ENCODE measurements at places on chromosomes 12 and 14.
A peak's percentile ranks its signal among the peaks of the same experiment; 100 is the strongest.

GRCh38 chr12:32488132-32488531, 88.8 kb downstream of the FGD4 start:
- no peak for DNase-seq

DNA sequence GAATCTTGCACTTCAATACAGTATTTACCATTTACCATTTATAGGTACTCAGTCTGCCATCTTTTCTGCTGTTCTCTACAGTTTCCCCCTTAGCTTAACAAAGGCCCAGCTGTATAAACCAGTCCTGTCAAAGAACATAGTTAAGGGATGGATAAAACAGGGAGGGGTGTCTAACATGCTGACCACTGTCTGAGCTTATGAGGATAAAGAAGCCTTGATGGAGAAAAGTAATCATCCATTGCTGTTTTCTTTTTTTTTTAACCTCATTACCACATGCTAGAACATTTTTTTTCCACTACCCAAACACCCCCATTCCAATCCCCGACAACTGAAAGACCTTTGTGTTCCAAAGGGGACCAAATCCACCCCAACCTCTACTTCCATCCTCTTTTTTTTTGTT, 39.9 kb downstream of the SOX5 start:
- DNase-seq: no peak

DNA sequence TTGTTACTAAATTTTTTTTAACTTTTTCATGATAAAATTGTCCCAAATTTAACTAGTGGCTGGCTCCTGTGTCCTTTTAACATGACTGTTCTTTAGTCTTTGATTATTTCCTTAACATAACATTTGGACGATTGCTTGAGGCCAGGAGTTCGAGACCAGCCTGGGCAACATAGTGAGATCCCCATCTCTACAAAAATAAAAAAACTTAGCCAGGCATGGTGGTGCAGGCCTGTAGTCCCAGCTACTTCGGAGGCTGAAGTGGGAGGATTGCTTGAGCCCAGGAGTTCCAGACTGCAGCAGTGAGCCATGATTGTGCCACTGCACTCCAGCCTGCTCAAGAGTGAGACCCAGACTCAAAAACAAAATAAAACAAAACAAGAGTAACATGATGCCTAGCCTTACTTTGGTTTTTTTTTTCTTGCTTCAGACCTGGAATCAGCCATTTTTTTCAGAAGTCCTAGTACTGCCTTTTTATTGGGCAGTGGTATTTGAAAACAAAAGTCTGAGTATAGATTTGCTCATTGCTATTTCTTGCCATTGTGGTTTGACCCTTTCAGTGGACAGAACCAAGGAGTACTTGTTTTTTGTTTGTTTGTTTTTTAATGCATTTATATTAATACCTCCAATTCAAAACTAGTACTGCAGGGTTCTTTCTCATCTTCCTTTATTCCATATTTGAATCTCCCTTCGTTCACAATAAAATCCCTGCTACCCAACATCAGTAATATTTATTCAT, 4.8 kb downstream of the TOGARAM1 start:
- DNase-seq: peak; percentile 8

DNA sequence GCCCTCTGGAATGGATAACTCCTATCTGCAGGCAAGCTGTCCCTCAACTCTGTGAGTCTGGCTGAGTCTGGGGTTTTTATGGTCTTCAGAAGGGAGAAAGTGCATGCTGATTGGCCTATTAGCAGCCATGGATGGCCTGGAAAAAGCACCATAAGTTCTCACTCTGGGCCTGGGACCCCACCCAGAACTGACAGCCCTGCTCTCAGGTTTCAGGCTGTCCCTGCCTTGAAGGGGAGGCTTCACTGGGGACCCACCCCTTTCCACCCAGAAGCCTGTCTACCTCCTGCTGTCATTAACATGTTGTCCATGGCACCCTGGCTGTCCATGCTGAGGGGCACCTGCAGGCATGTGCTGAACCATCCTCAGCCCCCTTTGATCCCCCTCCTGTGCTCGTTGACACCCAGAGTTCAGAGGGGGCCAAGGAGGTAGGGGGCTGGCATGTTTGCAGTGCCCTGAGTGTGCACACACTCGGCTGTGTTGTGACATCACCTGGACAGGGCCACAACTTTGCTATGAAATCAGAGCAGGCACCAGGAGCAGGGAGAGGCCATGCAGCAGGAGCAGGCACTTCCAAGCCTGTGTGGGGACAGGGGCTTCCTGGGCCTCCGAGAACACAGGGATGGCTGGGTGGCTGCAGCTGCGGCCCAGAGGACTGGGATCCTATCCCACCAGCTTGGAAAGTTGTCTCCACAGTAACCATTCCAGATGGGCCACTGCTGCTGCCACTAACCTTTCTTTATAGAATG, 84.7 kb downstream of the ACSS3 start:
- no peak for DNase-seq

DNA sequence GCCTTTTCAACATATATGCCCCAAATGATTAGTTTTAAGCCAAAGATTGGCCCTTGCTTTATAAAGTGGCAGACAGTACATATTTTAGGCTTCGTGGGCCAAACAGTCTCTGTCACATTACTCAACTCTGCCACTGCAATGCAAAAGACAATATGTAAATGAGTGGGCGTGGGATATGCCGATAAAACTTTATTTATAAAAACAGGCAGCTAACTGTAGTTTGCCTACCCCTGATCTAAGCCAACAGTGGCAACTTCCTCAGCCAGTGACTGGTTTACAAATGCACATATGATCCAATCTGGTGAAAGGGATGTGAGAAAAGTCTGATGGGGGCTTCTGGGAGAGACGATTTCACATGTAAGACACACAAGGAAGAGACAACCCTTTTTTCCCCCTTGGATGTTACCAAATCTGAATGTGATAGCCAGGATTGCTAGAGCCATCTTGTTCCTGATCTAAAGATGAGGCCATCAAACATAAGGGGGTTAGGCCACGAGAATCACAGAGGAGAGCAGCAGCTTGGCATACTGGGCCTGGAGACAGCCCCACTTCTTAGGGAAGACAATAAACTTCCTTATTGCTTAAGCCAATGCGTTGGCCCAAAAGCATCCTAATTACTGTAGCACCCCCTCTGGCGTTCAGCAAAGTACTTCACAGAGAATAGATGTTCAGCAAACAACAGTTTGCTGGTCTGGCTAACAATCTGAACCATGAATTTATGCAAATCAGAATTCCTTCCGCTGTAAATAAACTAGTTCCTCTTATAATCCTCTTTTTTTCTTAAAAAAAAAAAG, 75.2 kb upstream of the TMCC3 start:
- DNase-seq: peak; percentile 75

Measured in fibroblast of pulmonary artery (primary cell).